ENCODE measurements at places on chromosomes 3 and 15.
A peak's percentile ranks its signal among the peaks of the same experiment; 100 is the strongest.

DNA sequence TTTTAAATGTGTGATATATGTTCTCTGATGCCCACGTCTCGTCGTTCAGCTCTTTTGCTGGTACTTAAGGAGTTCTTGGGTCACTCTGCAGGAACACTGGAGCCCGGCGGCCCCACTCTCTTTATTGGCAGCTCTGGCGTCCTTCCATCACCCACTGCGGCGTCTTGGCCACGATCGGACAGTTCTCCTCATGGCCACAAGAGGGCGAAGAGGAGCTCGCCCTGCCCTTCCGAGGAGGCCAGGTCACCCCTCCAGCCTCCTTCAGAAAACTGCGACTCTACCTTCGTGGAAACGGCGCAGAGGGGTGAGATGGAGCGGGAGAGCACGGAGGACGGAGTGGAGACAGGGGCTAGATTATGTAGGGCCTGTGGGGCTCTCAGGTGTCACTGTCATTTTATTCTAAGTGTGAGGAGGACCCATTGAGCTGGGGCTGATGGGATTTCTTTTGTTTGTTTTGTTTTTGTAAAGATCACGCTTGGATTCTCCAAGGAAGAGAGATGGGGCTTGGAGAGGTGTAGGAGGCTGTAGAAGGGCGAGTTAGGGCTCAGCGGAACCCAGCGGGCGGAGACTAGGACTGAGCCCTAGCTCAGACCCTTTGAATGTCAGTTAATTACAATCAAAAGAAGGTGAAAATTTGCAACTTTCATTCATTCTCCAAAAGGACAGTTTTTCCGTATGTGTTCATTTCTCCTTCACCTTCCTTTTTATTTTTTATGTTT, 28.0 kb upstream of the GABRA5 start:
- no peak for DNase-seq

- no peak for DNase-seq
Observed at GRCh38 chr3:13335503-13335902, 84.6 kb downstream of the NUP210 start.

DNA sequence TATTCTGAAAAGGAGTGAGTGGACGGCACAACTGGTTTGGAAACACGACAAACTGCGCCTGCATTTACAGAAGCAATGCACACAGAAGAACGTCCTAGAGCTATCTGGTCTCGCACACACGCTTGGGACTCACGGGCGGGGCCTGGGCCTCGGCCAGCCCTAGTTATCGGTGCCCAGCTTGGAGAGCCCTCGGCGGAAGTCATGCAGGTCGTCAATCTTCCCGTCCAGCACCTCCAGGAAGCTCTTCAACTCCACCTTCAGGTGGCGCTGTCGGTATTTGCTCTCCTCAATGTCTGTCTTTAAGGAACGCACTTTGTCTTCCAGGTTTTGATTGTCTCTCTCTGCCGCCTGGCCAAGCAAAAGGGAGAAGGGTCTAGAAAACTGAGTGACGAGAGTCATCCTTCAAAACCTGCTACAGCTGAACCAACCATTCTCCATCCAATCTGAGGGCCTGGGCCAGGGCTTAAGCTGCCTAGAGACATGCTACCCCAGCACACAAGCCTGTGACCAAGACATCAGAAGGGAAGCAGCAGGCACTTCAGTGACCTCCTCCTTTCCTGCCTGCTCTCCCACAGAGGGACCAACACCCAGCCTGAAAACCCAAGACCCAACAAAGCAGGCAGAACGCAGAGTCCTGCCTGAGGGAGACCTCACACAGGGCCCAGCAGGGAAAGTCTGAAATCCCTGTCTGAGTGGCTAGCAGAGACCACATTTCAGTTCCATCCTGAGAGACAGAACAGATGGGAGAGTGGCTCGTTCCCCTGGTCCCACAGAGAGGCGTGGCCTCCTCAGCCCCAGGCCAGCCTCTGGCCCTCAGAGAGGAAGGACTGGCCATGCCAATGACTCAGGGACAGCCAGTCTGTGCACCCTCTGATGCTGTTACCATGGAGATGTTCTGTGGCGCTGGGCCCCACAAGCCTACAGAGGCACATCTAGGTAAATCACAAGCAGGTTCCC, 40.4 kb downstream of the WHAMM start:
- peak; percentile 81 for DNase-seq

DNA sequence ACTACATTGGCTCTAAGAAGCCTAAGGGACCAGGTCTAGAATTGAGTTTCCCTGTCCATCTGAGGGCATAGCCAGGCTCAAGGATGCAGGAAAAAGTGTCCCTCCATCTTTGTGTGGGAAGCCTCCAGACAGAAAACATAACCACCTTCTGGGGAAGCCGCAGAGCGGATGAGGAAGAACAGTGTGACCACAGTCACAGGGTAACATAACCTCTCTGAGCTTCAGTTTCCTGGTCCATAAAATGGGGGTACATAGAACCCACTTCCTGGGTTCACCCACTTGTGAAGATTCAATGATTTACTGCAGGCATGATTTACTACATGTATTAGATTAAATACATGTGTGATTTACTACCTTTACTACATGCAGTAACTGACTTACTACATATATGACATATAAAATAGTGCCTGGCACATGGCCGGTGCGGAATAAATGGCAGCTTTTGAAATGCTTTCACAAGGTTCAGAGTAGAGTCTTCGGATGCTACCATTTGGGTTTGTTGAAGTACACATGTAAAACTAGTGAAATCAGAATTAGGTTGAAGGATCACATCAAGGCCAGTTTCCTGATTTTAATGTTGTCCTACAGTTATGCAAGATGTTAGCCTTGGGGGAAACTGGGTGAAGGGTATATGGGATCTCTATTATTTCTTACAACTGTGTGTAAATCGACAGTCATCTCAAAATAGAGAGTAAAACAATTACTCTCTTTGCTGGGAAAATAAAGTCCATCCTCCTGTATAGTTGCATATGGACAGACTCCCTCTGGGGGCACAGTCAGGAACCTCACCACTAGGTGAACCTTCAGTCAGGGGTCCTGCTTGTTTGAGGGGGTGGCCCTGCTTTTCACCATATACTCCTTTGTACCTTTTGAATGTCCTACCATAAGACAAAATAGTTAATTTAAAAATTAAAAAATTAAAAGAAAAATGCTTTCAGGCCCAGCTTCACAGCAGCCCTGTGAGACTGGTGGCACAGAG, 86.0 kb downstream of the SEMA5B start:
- DNase-seq, result no peak

- no peak for DNase-seq
Observed at GRCh38 chr15:53917109-53917508, 61.1 kb upstream of the UNC13C start.

DNA sequence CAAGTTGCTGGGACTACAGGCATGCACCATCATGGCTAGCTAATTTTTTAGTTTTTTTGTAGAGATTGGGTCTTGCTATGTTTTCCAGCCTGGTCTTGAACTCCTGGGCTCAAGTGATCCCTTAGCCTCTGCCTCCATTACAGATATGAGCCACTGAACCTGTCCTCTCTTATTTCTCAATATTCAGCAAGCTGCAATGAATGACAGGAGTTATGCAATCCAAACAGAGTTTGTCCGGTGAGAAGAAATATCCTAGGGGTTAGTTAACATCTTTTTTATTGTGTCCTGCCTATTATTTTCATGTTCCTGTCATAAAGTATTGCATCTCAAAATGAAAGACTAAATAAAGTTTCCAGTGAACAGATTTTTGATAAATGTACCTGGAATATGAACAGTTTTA, 1161.4 kb downstream of the OTOL1 start:
- no peak for DNase-seq
